NCI-H1930 (cell line): ENCODE measurements at places on chromosomes 5 and 9.
A peak's percentile ranks its signal among the peaks of the same experiment; 100 is the strongest.

DNA sequence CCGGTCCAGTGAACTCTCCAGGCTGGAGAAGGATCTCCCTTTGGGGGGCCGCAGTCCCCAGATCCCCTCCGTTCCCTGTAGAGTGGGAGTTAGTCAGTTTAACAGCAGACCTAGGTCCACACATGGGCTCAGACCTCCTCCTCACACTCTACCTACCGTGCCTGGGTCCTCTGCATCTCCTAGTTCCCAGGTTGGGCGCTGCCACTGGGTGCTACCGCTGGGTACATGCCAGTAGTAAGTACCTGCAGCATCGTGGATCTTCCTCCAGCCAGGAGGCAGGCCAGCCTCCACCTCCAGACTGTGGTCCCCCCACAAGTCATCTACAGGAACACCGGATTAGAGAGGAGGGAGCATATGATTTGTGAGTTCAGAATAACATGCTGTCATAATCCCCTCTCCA is 802 bp downstream of the APBB3 start:
- no peak for DNase-seq

DNA sequence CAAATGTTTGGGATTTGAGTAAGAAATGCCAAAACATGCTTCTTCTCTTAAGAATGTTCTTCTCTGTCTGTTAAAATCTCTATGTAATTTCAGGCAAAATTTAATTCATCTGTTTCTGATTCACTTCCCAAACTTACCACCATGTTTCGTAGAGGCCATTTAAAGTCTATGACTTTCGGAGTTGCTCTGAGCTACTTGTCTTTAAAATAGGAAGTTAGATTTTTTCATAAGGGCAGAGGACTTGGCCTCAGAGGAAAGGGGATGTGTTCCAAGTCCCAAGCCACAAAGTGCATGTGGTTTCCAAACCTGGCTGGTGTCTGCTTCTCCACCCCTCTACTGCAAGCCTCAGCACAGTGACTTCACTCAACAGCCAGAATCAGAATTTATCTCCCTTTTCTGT is 111.3 kb upstream of the ADRA1B start:
- DNase-seq: no peak

DNA sequence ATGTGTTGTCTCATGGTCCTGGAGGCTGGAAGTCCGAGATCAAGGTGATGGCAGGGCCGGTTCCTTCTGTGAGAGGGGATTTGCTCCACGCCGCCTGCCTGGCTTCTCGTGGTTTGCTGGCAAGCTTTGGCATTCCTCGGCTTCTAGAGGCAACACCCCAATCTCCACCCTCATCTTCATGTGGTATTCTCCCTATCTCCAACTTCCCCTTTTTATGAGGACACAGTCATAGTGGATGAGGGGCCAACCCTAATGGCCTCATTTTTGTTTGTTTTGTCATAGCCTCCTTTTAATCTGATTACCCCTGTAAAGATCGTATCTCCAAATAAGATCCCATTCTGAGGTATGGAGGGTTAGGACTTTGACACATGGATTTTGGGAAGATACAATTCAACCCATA is 41.7 kb upstream of the CLK4 start:
- no peak for DNase-seq

DNA sequence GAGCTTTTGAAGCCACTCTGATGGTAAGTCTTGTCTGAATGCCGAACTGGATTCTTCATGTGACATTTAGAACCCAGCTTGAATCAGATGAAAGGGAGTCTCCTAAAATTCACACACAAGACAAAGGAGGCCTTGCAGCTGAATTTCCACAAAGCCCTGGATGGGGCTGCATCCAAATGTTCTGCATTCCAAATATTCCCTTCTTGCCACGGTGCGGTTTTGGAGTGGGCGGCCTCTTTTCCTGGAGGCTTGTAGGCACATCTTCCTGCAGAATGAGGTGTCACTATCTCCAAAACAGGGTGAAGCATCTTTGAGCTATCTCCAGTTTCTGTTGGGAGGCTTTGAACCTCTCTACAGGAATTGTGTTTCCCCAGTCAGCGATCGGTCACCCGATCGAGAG is 342.7 kb downstream of the ARHGEF28 start:
- DNase-seq: no peak

GRCh38 chr9:13568841-13569601 is 289.5 kb upstream of the MPDZ start:
- no peak for DNase-seq

DNA sequence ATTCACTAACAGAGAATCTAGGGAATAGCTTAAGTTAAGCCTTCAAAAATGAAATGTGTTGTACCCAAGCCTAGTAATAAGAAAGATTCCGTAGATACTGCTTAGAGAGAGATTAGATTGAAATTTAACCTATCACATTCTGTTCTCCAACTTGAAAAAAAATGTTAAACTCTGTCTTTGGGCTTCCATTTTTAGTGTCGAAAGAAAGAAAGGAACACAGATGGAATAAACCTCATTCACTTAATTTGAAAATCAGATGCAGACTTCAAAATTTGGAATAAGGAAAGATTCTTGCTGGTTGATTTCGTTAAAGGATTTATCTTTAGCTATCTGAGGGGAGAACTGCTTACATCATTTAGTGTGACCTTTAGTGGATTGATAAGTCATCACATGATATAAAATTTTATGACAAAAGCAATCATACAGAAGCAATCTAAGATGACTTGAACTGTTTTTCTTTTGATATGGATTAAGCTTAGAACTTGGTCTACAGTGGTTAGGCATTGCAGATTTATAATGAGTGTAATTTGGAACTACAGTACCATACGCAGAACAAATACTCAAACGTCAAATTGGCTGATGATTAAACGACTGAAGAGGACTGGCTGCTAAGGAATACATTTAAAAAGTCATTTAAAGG is 128.5 kb downstream of the GLIS3 start:
- no peak for DNase-seq

GRCh38 chr9:113307396-113307975 is 4.3 kb upstream of the RNF183 start:
- no peak for DNase-seq

DNA sequence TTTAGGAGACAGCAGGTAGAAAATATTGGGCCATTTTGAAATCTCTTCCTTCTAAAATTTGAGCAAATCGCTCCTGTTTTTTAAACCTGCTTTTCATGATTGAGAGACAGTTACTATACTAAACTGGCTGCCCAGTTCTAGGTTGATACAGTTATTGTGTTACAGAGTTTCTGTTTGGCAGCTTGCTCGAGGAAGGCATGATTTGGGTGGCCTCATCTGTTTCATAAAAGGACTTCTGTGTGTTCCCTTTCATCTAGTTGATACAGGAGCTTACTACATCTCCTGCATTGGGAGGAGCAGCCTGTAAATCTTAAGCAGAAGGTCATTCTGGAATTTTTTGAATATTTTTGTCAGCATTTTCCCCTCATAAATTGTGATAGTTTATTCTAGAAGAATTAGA is 14.2 kb downstream of the HSPA4 start:
- DNase-seq: no peak

DNA sequence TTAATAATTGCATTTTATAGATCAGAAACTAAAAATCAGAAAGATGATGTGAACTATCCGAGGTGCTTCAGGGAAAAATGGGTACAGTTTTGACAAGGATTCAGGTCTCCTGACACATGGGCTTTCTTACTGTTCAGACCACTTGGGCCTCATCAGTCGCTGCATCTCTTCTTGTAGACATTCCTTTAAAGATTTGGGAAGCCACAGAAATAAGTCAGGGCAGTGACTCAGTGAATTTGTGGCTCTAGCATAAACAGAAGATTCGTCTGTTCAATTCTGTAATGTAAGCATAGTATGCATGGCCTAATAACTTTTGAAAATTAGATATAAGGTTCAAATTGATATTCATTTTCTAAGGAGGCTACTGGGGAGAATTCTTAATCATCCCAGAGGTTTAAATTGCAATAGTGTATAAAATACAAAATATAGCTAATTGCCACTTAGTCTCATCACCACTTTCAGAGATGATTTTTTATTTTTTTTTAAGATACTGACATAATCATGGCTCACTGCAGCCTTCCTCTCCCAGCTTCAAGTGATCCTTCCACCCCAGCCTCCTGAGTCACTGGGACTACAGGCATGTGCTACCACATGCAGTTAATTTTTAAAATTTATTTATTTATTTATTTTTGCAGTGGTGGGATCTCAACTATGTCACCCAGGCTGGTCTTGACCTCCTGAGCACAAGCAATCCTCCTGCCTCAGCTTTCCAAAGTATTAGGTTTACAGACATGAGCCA is 48.9 kb downstream of the RASEF start:
- DNase-seq: no peak

- DNase-seq: no peak
These were observed 8.6 kb downstream of the HAVCR2 start for GRCh38 chr5:157100140-157100679.

DNA sequence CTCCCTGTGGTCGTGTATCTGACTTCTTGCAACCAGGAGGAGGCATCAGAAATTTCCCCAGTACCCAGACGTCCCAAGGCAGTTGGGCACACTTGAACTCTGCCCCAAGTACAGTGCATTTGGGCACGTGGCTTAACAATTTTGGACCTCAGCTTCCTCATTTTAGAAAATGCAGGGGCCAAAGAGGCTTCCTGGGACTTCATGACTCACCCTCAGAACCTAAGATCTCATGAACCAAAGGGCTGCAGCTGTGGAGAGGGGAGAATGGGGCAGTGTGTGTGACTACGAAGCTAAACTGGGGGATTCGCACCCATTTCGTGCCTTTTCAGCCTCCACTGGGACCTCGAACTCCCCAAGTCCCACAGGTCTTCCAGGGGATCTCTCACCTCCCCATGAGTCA is 59.2 kb downstream of the SYK start:
- DNase-seq: no peak

GRCh38 chr9:129716091-129716490 is 36.8 kb downstream of the PTGES start:
- no peak for DNase-seq

- peak; percentile 57 for DNase-seq
These were observed 8.0 kb downstream of the NTNG2 start for GRCh38 chr9:132169672-132170392.

DNA sequence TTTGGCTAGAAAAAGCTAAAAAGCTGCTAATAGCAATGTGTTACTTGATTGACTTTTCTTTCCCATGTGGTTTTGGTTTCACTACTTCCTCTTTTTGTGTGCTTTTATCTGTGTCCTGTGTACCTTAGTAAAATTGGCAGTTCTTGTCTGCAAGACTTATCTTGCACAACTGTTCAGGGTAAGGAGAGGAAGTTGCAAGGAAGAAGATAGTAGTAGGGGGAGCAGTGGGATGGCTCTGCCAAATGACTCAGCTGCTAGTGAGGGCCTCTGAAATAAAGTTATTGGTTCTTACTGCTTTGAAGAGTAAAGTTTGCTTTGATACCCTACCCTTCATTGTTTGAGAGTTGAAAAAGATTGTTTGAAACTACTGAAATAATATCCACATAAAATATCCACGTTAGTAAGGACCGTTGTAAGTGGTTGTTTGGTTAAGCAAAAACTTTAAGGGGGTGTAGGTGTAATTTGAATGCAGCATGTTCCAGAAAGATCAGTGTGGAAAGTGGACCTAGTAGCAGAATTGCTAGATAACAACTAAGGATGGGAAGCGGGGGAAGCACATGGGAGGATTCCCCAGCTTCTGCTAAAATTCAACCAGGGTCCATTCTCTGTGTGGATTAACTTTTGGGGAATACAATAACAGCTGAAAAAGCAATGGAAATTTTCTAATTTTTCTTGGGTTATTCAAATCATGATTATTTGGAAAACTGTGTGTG is 123.5 kb downstream of the SCAMP1 start:
- DNase-seq: no peak

DNA sequence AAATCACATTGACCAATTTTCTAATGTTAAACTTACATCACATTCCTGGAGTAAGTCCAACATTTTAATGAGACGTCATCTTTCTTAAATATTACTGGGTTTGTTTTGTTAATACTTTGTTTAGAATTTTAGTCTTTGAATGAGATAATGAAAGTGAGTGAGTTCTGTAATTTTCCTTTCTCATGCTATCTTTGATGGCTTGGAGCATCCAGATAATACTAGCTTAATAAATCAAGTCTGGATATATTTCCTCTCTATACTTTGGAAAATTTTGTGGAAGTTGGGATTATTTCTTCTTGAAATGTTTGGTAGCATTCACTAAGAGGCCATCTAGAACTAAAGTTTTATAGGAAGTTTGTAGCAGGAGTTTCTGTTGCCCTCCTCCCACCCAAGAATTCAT is 90.8 kb upstream of the IL7R start:
- no peak for DNase-seq

DNA sequence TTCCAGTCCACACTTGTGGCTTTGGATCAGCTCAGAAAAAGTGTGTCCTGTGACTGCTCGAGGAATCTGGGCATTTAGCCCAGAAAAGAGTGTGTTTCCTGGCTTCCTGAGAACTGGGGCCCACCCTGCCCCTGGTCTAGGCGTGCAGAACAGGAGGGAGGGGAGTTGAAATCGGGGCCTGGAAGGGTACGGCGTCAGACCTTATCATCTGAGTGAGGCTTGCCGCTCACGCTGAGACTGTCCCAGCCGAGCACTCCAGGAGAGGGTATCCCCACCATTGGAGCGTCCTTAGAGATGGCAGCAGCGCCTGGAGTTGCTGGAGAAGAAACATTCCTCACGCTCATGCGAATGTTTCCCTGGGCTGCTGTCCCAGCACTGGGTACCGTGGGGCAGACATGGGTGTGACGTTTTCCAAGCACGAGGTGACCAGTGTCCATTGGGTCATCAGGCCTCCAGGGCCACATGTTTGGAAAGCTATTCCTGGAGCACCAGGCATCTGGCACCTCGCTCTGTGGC is 22.5 kb downstream of the NEK6 start:
- DNase-seq: no peak

DNA sequence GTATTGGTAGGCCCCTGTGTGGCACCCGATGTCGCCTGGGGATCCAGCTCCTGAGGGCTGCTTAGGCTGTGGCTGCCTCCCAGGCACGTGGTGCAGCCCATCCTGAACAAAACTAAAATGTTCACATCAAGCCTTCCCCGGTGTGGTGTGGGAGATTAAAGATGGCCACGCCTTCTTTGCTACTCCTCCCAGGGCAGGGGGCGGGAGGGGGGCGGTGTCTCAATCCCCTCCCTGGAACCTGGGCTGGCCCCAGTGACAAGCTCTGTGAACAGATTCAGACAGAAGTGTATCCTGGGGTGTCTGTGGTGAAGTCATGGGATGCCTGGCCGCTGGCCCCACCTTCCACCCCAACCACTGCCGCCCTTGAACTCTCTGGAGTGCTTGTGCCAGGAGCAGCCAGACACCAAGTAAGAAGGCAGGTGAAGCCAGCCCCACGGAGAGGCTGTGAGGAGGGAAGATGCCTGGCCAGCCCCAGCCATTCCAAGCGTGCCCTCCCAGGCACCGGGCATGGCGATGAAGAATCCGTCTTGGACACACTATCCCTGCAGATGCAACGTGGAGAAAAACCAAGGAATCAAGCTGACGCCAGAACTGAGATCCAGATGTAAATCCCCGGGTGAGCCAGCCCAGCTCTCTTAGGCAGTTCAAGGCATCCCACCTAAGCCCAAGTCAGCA is 75.8 kb downstream of the AK8 start:
- DNase-seq: no peak

DNA sequence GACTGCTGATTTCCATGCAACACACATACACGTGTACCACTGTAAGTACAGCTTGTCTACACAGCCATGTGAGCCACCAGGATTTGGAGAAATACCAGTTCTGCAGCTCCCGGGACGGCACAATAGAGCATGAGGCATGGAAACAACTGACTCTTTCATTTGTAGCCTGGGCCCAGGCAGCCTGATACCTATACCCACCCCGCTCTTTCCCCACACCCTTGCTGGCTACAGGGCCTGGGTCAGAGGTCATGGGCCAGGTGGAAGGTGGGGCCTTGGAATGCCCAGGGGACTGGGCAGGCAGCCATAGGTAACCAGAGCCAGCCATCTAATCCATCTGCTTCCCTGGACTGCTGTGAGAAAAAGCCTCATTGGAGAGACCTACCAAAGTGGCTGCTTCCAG is 39.0 kb upstream of the ZSWIM6 start:
- DNase-seq: no peak
